ENCODE measurements at places on chromosomes 5 and 9.

DNA sequence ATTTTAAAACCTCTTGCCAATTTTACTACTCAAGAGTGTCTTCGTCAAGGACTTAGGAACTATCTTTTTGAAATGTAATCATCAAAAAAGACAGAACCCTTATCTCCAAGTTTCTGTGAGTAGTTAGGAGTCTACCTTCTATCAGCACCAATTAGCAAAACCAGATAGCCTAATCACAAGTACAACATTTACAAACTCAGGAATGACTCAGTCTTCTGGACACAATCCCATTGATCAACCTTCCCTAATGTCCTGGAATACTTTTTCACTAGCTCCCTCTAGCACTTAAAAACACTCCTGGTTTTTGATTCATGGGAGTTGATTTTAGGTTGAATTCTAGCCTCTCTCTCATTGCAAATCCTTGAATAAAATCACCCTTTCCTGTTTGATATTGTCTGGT lies 680.7 kb downstream of the PRR16 start:
- peak; percentile 3 for DNase-seq

- DNase-seq = no peak
Measured at GRCh38 chr9:34623374-34624235, 3.3 kb upstream of the DCTN3 start.

DNA sequence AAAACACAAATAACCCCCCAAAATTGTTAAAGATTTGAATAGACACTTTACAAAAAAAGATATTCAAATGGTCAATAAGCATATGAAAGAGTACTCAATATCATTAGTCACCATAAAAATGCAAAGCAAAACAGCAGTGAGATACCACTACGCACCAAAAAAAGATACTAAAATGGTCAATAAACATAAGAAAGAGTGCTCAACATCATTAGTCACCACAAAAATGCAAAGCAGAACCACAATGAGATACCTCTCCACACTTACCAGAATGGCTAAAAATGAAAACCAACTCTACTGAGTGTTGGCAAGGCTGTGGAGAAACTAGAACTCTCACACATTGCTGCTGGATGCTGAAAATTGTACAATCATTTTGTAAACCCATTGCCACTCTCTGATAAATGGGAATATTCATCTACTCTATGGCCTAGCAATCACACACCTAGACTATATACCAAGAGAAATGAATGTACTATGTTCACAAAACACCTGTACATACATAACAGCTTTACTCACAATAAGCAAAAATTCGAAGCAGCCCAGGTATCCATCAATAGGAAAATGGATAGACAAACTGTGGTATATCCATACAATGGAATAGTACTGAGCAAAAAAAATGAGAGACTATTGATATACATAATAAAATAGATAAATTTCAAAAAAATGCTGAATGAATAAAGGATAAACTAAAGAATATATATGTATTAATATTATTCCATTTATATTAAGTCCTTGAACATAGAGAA lies 205.0 kb upstream of the DAPK1 start:
- DNase-seq = no peak

GRCh38 chr5:52531105-52531504 lies 256.6 kb upstream of the ITGA1 start:
- DNase-seq = no peak

- DNase-seq = no peak
Measured at GRCh38 chr5:152151113-152151512, 226.5 kb upstream of the GLRA1 start.

GRCh38 chr5:140556438-140556837 lies 835 bp downstream of the SRA1 start:
- peak; percentile 62 for DNase-seq
